ENCODE measurements at places on chromosomes 1 and 21.
A peak's percentile ranks its signal among the peaks of the same experiment; 100 is the strongest.

GRCh38 chr1:182833271-182833670 is 5.9 kb upstream of the DHX9 start:
- no peak for DNase-seq

- no peak for DNase-seq
Measured at GRCh38 chr1:87594736-87595383, 266.2 kb downstream of the LMO4 start.

GRCh38 chr1:176705585-176705984 is 242.6 kb downstream of the PAPPA2 start:
- DNase-seq: no peak

DNA sequence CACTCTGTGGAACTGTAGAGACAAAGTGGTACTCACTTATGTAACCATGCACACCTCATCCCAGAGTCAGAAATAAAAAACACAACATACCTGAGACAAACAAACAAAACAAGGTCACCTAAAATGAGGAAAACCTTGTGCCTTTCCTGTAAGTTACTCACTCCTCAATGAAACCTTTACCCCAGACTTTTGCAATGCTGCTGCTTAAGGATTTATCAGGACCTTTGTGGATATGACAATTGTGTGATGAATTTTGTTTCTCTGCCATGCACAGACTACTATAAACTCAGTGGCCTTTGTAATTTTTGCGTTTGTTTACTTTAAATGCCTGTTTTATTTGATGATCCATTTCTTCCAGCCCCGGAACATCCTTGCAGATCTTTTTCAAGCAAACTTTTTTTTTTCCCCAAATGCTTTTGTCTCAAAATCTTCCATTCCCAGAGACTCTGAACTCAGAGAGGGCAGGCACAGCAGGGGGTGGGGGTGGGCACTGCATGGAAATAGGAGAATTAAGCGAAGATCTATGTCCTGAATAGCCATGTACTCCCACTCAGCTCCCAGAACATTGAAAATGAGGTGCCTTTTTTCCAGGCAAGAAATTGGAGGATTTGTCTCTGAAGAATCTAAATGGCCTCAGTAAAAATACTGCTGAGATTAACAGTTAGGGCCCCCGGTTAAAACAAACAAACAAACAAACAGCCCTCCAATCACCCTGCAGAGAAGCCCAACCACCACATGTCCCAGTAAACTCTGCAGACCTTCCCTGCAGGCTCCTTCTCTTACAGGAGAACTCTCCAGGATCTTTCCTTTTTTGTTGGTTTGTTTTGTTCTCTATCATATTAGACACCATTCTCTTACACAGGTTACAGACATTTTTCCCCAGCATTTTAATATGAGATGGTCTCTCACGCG is 22.6 kb upstream of the SIM2 start:
- no peak for DNase-seq

GRCh38 chr1:19533626-19534025 is 48.3 kb upstream of the CAPZB start:
- DNase-seq: no peak

DNA sequence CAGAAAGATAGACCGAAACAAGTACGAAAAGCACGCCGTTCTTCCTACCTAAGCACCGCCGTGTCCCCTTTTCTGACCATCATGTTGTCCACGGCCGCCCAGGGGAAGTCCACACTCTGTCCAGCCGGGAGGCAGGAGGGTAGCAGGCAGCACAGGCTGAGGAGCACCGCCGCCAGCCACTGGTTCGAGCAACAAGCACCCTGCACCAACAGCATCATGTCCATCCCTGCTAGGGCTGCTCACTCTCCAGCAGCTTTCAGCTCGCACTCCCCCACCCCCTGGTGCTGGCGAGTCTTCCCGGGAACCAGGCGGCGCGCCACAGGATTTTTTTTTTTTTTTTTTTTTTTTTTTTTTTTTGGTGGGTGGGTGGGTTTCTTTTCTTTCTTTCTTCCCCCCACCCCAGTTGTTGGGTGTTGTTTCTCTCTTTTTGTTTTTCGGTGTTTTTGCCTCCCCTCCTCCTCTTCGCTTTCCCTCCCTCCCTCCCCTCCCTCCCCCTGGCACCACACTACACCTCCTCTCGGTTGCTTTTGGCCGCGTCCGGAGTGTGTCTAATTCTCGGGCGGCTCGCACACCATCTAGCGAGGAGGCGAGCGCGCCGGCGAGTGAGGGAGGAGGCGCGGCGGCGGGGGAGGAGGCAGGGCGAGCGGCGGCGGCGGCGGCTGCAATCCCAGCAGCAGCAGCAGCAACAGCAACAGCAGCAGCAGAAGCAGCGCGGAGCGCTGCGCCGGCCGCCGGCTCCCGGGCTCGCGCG is at the start of gene NEGR1:
NEGR1 (minus strand) TSS at position 269 of the 751 bp plus-strand sequence.
- peak; percentile 45 for DNase-seq

Measured in non-pigmented ciliary epithelial cell (primary cell).